AG09309 (cell line): ENCODE measurements at places on chromosomes 7 and 10.

DNA sequence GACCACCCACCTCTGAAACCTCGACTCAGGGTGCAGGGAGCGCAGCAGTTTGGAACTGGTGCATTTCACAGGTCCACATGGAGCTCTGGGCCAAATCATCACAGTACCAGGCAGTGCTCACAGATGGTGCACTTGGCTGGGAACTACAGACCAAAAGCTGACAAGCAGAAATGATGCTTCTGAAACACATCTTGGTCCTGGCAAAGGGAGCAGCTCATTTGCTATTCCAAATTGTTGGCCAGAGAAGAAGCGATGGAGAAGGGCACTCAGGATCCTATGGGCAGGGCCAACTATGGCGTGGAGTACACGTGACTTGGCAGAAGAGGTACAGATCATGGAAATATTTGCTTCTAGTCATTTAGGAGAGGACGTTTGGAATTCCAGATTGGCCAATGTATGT lies 383.9 kb downstream of the CALN1 start:
- no peak for DNase-seq

- no peak for DNase-seq
These were observed 224.6 kb upstream of the ZWINT start for GRCh38 chr10:56585447-56586171.

- DNase-seq: no peak
These were observed 89.4 kb downstream of the FAS start for GRCh38 chr10:89079961-89080360.

GRCh38 chr7:157306846-157307838 lies 29.7 kb upstream of the DNAJB6 start:
- DNase-seq: no peak

- no peak for DNase-seq
These were observed 179.4 kb downstream of the SEMA3E start for GRCh38 chr7:83469491-83469890.

DNA sequence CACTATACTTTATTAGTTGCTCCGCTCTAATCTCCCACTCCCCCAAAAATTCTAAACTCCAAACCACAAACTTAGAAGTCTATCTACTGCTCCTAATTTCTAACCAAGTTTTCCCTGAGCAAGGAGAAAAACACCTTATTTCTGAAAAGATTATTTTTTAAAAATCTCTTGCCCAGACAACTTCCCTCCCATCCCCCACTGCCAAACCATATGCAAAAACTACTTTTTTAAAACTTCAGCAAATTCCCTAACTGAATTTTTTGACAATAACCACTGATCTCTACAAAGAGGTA lies 1.9 kb downstream of the UBE2H start:
- no peak for DNase-seq

DNA sequence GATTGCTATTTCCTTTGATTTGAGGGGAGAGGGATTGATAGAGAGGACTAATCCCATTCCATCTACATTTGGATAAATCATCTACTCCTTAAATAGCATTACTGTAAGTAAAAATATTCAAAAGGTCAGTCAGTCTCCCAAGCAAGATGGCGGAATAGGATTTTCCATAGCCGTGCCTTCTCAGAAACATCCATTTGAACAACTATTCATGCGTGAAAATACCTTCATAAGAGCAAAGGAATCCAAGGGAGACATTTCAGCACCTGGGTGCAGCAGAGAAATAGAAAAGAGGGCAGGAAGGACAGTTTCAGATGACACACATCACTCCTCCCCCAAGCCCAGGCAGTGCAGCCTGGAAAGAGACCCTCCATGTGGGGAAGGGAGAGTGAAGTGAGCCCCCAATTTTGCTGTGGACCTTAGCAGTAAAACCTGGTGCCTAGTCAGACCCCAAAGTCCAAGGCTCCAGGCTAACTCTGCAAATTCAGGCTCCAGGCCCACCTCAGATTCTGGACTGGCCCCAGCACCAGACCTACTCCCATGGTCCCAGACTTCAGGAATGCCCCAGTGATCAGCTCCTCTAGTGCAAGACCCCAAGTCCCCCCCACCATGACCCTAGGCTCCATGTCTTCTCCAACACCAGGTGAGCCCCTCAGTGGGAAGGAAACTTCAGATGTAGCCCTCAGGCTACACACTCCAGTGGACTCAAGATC lies 104.3 kb upstream of the LANCL2 start:
- no peak for DNase-seq

DNA sequence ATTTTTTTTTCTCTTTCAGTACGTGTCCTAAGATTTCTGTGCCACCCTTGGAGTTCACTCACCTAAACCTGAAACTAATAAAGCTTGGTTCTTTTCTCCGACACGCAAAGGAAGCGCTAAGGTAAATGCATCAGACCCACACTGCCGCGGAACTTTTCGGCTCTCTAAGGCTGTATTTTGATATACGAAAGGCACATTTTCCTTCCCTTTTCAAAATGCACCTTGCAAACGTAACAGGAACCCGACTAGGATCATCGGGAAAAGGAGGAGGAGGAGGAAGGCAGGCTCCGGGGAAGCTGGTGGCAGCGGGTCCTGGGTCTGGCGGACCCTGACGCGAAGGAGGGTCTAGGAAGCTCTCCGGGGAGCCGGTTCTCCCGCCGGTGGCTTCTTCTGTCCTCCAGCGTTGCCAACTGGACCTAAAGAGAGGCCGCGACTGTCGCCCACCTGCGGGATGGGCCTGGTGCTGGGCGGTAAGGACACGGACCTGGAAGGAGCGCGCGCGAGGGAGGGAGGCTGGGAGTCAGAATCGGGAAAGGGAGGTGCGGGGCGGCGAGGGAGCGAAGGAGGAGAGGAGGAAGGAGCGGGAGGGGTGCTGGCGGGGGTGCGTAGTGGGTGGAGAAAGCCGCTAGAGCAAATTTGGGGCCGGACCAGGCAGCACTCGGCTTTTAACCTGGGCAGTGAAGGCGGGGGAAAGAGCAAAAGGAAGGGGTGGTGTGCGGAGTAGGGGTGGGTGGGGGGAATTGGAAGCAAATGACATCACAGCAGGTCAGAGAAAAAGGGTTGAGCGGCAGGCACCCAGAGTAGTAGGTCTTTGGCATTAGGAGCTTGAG lies at the start of gene CFTR:
CFTR (plus strand) TSS at position 801 of the 830 bp plus-strand sequence. CDS start 70 bp downstream, outside the sequence.
- DNase-seq: no peak

DNA sequence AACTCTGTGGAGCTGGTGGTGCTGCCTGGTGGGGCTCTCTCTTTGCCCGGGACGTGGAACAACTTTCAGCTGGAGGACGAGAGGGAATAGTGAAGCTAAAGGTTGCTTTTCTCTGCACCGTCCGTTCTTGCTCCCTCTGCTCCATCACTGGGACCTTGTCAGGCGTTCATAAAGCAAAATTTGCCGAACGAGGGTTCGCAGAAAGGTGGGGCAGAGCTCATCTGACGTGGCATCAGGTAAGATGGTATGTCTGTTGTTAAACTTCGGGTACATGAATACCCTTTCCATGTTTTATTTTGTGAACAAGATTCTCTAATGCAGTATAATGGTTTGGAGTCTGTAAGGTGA lies 416 bp downstream of the BBS9 start:
- DNase-seq: no peak

DNA sequence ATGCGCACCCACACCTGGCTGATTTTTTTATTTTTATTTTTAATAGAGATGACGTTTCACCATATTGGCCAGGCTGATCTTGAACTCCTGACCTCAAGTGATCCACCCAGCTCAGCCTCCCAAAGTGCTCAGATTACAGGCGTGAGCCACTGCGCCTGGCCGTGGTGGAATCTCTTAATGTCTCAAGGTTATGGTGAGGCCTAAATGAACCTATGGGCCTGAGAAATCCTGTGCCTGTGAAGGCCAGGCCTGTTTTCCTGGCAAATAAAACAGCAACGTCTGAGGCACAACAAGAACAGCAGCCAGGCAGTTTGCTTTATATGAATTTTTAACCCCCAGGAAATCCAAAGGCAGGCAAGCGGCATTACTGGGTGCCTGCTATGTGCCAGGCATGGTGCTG lies 297.5 kb upstream of the ZMIZ1 start:
- no peak for DNase-seq

DNA sequence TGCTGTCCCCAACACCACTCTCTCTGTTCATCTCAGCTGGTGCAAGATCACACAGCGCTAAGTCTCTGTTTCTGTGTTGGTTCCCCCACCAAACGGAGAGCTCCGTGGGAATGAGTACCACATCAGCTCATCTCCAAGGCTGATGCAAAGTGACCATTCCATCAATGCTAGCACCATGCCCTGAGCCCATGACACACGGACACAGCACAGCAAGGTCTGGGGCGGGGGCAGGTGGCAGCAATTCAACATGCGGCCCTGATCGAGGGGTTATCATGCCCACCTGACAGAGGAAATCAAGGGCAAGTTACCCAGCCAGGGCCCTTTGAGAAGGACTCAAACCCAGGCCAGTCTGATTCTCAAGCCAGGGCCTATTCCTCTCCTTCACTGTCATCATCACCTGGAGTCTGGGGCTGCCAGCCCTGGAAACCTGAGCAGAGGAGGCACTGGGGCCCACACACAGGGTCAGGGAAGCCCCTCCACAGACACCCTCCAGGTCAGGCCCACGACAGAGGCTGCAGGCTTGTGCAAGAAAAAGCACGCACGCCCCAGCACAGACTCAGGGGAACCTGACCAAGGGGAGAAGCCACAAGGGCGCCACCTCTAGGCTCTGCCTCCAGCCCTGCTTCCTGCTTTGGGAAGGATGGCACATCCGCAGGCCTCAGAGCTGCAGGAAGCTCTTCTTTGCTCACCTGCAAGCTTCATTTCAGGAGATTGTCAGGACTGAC lies 74.8 kb downstream of the GRID1 start:
- no peak for DNase-seq

DNA sequence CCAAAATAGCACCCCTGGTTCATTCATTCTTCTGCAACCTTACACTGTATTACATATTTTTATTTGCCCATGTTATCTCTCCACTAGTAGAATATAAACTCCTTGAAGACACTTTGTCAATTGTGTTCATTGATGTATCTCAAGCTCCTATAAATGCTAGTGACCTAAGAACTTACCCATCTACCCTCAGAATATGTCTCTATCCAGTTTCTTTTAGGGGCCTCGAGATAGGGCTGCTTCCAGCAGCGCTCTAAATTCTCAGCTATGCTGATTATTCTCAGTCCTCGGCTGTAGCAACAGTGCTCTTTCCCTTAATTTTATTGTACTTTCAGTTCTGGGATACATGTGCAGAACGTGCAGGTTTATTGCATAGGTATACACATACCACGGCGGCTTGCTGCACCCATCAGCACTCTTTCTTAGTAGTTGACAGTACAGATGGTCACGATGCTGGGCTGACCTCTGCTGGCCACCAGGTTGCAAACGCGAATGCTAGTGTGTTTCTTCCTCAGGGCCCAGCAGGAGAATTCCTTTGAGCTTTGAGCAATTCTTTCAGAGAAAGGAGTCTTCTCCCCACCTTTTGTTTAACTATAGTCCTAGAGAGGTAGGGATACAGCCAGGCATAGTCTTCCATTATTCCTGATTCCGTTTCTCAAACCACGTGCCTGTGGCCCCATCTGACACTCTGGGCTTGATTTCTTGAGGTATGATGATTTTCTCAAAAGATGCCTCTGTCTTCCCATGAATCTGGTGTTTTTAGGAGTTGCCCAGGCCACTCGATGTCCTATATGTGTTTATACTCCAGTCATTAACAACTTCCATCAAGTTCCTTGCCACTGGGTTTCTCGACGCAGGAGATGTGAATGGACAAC lies 49.1 kb upstream of the CDC14C start:
- no peak for DNase-seq

DNA sequence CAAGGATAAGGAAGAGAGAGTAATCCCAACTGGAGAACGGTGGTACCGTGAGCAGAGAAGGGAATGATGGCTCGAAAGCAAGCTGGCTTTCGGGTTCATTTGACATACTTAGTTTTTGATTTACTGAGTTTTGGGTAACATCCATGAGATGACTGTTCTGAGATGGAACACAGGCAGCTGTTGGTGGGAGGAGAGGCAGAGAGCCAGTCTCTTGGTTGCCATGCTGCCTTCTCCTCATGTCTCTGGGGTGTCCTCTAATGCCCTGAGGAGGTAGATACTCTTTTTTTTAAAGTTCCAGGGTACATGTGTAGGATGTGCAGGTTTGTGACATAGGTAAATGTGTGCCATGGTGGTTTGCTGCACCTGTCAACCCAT lies 76.4 kb upstream of the NRP1 start:
- DNase-seq: no peak

DNA sequence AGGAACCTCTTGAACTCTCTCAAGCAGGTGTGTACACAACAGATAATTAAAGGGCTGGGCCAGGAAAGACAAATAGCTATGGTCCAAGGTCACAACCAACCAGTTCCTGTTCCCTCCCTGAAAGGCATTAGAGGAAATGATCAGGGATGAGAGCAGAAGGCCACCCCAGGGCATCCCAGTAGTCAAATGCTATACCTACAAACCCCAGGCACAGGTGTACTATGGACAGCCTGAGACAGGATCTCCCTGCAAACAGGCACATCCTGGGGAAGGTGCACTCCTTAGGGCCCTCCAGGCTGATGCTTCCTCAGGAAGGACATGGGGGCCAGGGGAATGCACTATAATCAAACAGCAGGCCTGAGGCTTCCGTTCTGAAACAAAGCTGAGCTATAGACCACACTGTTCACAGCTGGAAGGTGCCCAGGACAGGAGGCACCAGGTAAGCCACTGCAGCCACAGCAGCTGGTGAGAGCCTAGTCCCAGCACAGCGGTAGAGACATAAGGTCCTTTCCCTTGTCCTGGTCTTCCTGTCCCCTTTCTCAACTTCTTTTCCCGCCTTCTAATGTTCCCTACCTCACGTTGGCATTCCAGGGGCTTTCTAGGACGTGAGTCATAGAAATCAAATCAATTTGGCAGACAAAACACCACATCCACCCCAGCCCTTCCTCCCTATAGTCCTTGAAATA lies 13.3 kb downstream of the PARP12 start:
- no peak for DNase-seq

- DNase-seq: no peak
These were observed 2.9 kb downstream of the CAV2 start for GRCh38 chr7:116502201-116503096.

- DNase-seq: no peak
These were observed 5.6 kb upstream of the POM121 start for GRCh38 chr7:72919256-72919775.

DNA sequence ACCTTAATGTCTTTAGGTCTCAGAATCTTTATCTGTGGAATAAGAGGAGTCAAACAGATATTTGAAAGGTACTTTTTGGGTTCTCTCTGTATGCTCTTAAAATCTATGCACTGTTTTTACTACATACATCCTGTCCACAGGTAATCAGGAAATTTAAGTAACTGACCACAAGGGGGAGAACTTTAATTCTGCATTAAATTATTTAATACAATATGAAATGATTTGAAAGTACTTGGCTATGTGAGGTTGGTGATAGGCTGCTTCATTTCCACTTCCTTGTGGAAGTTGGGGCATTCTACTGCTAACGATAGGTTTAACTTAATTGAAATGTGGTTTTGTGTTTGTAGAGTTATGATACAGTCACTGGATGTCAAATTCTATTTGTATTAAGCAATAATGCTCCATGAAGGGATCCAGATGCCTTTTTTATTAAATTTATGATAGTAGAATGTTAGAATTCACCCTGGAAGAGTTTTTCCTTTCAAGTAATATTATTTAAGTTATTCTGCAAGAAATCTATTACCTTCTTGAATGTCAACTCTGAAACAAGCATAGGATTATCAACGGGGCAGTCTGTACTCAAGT lies 6.0 kb downstream of the TEX47 start:
- DNase-seq: no peak
